ENCODE measurements at places on chromosomes 12 and 14.

DNA sequence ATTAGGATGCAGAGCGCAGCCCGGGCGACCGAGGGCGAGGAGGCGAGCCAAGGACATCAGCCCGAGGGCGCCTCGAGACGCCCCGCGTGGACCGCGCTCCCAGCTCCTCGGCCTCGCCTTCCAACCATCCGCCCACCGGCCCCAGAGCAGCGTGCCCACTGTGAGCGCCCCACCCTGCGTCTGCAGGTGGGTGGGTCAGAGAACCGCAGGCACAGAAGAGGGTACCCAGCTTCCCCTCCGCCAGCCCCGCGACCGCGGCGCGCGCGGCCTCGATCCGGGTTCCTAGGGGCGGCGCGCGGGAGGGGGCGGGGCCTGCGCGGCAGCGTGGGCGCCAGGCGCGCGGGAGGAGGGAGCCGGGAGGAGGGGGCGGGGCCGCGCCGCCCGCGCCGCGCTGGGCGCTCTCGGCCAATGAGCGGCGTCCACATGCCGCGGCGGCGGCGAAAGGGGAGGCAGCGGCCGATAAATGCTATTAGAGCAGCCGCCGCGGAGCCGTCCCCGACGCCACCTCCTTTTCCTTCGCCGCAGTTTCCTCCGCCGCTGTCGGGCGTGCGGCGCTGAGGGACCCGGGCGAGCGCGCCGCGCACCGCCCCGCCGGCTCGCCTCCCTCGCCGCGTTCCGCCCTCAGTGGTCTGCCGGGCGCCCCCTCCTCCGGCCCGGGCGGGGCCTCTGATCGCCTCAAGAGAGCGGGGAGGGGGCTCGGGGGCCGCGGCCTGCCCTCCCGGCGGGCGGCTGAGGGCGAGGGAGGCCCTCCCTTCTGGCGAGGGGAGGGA lies at the start of gene ATP2A2:
Gene ATP2A2 (plus strand): TSS at position 469 of the 770 bp plus-strand sequence. CDS start 543 bp downstream, outside the sequence.
- DNase-seq: peak; percentile 91

DNA sequence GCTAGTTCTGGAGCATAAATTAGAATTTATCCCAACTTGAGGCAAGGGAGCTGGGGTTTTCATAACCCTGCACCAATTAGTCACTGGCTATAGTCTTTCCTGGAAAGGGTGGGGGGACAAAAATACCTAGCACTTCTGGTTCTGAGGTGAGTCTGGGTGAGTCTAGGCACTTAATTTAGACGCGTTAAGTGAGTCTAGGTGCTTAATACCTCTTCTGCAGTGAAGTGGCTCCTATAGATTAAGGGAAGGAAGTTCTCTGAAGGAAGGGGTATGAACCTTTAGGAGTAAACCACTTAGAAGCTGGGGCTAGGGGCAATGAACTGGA lies 251.7 kb downstream of the EFCAB11 start:
- no peak for DNase-seq

DNA sequence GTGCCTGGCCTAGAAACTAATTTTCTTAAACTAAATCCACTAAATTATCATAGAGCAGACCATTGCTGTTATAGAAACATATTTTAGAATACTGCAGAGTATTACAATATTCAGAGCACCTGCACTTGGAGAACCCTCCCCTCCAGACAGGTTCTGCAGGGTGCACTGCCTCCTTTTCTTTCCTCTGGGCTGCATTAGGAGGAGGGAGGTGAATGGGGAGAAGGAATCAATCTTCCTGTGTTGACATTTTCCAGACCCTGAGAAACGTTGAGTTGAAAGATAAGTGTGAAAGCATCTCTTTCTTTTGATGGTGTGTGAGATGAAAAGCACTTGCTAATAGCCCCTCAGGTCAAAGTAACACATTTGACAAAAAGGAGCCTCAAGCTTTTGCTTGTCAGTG lies 7.3 kb downstream of the SYNE2 start:
- DNase-seq: no peak

- DNase-seq: no peak
These were observed 68.3 kb downstream of the DYRK2 start for GRCh38 chr12:67716817-67717216.

DNA sequence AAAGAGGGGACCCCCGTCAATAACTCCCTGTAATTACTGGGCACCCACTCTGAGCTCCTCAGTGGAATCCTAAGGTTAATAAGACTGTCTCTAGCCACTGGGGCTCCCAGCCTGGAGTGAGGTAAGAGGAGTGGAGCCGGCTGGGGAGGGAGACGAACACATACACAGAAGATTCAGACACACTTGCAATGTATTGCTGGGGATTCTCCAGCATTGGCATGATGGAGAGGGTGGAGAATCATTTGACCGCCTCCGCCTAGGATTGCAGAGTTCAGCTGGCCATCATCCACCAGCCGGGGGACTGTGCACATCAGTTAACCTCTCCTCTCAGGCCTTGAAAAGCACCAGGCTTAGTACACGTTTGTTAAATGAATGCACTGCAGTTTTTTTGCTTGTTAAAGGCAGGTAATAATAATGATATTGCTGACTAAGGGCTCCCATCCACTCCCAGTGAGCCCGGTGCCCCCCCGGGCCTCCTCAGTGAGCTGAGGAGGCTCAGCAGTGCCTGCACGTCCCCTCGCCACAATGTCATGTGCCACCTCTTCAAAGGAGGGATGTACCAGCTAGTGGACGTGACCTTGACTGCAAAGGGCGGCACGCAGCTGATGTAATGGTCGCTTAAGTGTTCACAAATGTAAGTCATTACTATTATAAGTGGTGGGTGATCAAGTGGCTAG lies 20.3 kb upstream of the FAIM2 start:
- DNase-seq: no peak

DNA sequence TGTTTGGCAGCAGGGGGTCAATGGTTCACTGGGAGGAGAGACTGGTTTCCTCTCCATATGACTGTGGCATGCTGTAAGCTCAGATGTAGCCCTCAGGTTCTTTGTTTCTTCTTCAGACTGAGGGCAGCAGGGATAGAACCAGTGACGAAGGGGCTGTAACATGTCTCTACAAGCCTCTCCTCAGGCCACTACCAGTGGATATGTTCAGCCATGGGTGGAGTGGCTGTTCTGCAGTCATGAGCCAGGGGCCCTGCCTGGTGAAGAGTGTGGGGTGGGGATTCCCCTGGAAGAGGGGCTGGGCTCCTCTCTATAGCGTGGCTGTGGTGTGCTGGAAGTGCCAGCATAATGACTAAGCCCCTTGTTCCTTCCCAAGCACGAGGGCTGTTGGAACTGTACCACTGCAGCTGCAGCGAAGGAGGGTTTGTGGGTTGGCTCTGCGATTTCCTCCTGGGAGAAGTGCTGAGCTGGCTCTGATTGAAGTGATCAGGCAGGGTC lies 55.8 kb downstream of the CMAS start:
- no peak for DNase-seq

- no peak for DNase-seq
These were observed 161.8 kb upstream of the SLC38A2 start for GRCh38 chr12:46534327-46534840.
